GM23338 (cell line): ENCODE measurements at places on chromosomes 12 and 14.

DNA sequence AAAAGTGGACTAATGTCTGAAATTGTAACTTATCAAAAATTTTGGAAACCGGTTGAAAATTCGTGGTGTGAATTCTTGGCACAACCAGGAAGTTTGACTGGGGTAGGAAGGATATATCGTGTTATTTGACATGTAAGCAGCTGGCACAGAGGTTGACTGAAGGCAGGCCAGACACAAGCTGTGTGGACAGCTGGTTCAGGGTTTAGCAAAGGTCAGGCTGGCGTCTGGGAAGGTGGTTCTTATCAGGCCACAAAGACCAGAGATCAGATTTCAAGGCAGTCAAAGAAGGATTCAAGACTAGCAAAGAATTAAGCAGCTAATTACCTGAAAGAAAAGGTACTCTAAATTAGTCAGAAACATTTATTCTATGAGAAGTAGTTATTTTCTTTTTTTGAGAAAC, 450.2 kb upstream of the MDGA2 start:
- peak; percentile 58 for DNase-seq
- no peaks in the 10 kb centered on the region for H3K27me3 ChIP-seq
- no peak overlapping the region for H3K27ac ChIP-seq

- no peaks in the 10 kb centered on the region for H3K36me3 ChIP-seq
- no peak for DNase-seq
- no peak overlapping the region for H3K27ac ChIP-seq
- no peak overlapping the region for H3K4me3 ChIP-seq
Measured at GRCh38 chr14:58479975-58480374, 52.5 kb downstream of the KIAA0586 start.

DNA sequence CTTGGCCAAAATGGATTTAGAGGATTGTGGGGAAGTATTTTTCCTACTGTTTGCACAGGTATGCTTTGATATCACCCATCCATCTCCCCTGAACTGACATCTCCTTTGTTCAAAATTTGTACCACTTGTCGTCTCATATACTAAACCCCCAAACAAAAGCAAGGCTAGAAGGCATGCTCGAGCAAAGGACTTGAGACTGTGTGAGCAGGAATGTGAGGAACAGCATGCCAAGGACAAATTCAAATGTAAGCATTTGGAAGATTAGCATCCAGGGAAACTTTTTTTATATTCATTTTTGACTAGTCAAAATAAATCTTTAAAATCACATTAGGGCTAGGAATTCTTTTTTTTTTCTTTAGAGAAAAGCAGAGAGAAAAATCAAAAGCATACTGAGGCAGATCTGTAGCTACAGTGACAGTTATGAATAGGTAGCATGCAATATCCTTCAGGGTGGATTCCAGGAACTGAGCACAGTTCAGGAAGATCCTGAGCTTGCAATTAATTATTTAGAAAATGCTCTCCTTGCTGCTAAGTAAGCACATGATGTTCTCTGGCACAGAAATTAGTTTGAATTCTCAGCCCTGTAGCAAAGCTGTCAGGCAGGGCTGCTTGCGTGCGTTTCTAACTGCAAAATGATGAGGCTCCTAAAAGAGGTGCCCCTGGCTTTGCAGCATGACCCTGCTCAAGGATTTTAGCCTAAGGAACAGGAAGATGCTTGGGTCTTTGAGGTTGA, 327.7 kb downstream of the LRIG3 start:
- H3K4me3 ChIP-seq = no peak overlapping the region
- H3K27ac ChIP-seq = no peak overlapping the region
- no peaks in the 10 kb centered on the region for H3K27me3 ChIP-seq
- H3K4me1 ChIP-seq = no peaks in the 10 kb centered on the region
- no peak for DNase-seq

- H3K27ac ChIP-seq = no peak overlapping the region
- H3K27me3 ChIP-seq = peaks cover 7% of the 10 kb centered on the region; the same call in 1 of the 2 replicates
- no peak overlapping the region for H3K4me3 ChIP-seq
- H3K36me3 ChIP-seq = no peaks in the 10 kb centered on the region
- DNase-seq = no peak
Measured at GRCh38 chr12:31727192-31727591, 1.6 kb downstream of the AMN1 start.

GRCh38 chr12:51926064-51926632, 18.8 kb downstream of the ACVRL1 start:
- H3K36me3 ChIP-seq = no peaks in the 10 kb centered on the region; the same call in 1 of the 2 replicates
- peaks cover 14% of the 10 kb centered on the region for H3K27me3 ChIP-seq
- H3K4me1 ChIP-seq = peaks cover 7% of the 10 kb centered on the region; the same call in 1 of the 2 replicates
